ENCODE measurements at places on chromosomes 12 and 14.
A peak's percentile ranks its signal among the peaks of the same experiment; 100 is the strongest.

DNA sequence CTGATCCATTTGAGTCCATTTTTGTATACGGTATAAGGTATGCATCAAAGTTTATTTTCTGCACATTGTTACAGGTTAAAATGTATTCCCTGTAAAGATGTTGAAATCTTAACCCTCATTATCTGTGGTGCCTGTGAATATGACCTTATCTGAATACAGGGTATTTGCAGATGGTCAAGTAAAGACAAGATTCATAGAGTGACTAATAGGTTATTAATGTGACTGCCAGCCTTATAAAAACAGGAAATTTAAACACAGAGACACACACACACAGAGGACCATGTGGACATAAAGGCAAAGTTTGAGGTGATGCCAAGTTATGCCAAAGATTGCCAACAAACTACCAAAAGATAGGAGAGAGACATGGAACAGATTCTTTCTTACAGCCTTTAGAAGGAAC is 347.2 kb upstream of the DCN start:
- DNase-seq: no peak

GRCh38 chr12:47741340-47741703 is 16.0 kb upstream of the ENDOU start:
- peak; percentile 75 for DNase-seq

GRCh38 chr12:52308806-52309425 is 12.3 kb downstream of the KRT83 start:
- no peak for DNase-seq

DNA sequence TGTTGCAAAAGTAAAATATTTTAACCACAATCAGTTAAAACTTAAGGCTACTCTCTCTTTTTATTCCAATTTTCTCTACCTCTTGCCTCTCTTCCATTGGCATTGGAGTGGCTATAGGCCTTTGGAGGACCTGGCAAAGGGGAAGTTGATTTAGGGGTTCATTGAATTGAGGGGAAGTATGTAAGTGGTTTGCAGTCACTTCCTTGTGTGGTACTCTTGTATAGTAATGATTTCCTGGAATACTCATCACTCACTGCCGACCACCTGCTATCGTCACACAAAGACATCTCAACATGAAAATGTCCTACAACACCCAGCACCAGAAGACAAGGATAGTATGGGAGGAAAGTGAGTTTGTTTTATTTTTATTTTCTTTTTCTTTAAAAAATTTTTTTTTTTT is 45.7 kb upstream of the CPM start:
- no peak for DNase-seq

DNA sequence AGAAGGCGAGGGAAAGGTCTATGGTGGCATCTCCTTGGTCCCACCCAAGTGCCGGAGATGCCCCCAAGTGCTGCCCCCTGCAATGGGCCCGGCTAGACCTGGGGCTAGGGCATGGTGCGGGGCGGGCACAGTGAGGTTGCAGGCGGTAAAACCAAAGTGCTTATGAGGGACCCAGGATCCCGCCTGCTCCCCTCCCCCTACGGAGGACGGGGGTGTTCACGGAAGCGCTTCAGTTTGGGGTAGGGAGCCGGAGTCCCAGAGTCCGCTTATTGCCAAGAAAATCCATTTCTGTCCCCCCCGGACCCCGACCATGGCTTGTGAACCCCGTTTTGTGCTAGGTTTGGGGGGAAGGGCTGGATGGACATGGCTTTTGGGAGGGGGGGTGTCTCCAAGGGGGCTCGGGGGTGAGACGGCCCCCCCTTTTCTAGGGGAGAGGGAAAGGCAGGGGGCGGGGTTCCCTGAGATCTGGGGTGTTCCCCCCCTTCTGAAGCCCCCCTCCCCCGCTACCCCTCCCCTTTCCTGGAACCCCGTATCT is 5.4 kb upstream of the GPR84 start:
- no peak for DNase-seq

GRCh38 chr14:75996488-75996887 is 10.9 kb downstream of the IFT43 start:
- DNase-seq: no peak
